ENCODE measurements at places on chromosomes 4 and X.

- no peak for DNase-seq
Measured at GRCh38 chrX:10001496-10001895, 34.3 kb downstream of the CLDN34 start.

DNA sequence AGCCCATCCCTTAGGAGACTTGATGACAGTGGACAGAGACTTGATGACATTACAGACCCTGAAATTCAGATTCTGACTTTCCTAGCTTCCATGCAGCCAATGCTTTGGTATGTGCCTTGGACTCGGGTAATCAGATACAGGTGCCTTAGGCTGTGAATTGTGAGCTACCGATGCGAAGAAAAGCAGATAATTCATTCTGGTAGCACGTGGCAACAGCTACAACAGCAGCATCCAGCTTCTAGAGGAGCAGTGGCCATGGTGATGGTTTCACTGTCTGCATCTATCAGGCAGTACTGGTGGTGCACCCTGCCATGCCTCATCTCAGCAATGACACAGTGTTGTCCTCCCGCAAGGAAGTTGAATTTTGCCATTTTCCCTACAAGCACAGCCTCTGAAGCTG lies 126.9 kb upstream of the TAPT1 start:
- no peak for DNase-seq

DNA sequence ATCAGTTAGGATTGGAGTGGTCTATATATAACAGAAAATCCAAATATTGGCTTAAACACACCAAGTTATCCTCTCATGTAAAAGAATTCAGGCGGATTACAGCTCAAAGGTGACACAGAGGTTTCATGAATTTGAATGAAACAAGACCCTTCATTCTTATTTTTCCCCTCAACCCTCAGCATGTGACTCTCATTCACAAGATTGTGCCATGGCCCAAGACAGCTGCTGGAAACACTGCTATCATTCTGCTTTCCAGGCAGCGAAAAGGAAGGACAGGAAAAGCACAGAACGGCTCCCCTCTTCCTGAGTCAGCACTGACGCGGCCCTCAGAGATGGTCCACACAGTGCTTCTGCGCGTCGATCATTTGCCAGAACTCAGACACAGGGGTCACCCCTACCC lies 891.0 kb upstream of the FRG1 start:
- no peak for DNase-seq

DNA sequence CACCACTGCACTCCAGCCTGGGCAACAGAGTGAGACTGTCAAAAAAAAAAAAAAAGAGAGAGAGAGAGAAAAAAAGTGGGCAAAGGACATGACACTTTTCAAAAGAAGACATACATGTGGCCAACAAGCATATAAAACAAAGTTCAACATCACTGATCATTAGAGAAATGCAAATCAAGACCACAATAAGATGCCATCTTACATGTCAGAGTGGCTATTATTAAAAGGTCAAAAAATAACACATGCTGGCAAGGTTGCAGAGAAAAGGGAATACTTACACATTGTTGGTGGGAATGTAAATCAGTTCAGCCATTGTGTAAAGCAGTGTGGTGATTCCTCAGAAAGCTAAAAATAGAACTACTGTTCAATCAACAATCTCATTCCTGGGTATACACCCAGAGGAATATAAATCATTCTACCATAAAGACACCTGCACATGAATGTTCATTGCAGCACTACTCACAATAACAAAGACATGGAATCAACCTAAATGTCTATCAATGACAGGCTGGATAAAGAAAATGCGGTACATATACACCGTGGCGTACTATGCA lies 94.9 kb upstream of the TRIM2 start:
- no peak for DNase-seq

- DNase-seq, result no peak
Measured at GRCh38 chrX:1412551-1413161, 20.7 kb upstream of the SLC25A6 start.

- no peak for DNase-seq
Measured at GRCh38 chrX:78213331-78213730, 73.9 kb upstream of the TAF9B start.

GRCh38 chr4:126267689-126268088 lies 952.9 kb downstream of the FAT4 start:
- DNase-seq, result no peak

- no peak for DNase-seq
Measured at GRCh38 chrX:46820391-46821100, 16.3 kb upstream of the RP2 start.

DNA sequence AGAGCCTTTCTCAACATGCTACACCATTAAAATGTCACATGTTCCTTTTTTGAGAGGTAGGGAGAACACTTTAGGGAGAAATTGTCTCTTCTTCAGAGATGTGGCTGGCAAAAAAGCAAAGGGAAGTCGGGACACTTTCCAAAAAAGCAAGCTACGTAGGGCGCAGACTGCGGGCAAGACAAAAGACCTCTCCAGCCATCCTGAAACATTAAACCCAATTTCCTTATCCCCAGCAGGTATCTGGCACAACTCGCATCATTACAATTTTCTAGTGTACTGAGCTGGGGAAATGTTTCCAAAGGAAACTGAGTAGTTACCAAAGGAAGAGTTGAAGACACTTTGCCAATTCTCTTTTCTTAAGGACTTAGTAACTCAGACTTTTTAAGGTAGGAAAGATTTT lies 116.0 kb downstream of the PACRGL start:
- DNase-seq, result no peak

- DNase-seq, result no peak
Measured at GRCh38 chrX:16208601-16209000, 41.3 kb downstream of the MAGEB17 start.
